NCI-H1092 (cell line): ENCODE measurements at places on chromosomes 13 and 19.
A peak's percentile ranks its signal among the peaks of the same experiment; 100 is the strongest.

DNA sequence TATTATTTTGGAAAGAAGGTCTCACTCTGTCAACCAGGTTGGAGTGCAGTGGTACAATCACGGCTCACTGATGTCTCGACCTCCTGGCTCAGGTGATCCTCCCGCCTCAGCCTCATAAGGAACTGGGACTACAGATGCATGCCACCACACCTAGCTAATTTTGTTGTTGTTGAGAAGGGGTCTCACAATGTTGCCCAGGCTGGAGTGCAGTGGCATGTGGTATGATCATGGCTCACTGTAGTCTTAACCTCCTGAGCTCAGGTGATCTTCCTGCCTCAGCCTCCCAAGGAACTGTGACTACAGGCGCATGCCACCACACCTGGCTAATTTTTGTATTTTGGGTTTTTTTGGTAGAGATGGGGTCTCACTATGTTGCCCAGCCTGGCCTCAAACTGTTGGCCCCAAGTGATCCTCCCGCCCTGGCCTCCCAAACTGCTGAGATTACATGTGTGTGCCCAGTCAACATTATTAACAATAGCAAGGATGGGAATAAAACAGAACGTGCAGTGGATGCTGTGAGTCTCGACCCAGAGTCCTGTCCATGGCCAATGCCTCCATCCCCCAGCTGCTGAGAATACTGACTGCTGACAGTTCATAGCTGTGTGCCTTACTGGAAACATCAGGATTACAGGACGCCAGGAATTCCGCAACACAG is 5.4 kb upstream of the MBD3L3 start:
- no peak for DNase-seq

- DNase-seq: no peak
Measured at GRCh38 chr19:9741476-9742171, 26.9 kb downstream of the ZNF846 start.

DNA sequence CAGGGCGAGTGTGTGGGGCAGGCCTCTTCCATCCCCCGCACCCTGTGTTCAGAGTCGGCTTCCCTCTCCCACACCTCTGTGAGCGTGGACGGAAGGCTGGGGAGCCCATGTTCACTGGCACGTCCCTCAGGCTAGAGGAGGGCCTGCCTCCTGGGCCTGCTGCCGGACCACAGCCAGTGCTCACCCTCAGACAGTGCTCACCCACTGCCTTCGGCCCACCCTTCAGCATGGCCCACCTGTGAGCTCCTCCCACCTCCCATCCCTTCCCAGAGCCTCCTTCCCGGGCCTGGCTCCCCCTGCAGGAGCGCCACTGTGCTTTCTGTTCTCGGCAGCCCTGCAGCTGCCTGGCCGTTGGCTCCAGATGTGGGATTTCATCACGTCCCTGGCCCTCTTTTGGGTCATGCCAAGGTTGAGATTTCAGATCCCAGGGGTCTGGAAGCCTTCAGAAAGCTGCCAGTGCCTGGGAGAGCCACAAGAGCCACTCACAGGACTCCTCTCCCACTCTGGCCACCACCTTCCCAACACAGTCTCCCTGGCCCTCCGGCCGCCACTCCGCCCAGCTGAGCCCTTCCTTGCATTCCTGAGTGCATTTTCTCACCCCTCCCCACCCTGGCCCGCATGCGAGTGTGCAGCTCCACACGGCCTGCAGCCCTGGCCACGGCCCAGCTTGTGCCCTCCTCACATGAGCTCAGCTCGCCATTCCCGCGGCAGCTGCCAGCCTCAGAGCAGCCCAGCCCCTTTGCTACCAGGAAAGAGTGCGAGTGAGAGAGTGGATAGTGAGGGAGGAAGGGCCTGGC is 25.3 kb downstream of the CAPN12 start:
- no peak for DNase-seq

DNA sequence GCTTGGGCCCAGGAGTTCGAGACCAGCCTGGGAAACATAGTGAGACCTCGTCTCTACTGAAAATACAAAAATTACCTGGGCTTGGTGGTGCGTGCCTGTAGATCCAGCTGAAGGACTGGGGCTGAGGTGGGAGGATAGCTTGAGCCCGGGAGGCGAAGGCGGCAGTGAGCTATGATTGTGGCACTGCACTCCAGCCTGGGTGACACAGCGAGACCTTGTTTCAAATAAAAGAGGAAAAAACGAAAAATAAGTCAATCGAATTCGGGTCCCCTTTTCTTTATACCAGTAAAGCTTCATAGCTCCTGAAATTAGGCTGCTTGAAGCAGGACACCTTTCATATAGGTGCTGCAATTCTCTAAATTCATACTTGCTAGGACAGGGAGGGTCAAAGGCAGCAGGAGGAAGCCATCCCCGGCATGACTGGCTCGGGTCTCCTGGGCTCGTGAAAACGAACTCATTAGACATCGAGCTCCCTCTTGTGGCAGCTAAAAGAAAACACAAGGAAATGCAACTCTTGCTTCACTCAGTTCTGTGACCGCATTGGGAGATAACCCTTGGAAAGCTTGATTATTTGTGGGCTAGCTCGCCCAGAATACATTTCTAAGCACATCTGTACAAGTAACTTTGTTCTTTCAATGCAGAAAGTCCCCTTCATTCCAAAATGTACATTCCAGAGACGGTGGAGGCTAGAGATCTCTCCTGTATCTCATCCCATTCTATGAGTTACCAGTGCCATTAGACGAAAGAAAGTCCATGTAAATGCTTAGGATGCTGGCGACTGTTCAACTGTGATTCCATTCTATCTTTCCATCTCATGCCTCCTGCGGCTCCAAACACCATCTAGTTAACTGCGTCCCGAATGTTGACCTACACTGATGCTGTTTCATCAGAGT is 16.8 kb downstream of the FPR2 start:
- peak; percentile 47 for DNase-seq

DNA sequence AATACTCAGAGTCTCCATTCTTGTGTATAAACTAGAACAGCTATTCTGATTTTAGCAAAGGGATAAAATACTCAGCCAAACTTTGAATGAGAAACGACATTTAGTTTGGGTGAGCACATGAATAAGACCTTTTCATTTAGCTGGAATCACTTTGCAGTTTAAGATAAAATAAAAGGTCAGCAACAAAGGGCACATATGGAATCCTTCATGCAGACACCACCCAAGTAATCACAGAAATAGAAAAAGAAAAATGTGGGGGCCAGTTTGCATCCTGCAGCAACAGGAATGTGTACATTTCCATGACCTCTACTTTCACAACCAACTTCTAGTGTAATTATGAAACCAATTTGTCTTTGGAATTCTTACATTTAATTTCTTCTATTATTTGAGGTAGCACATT is 1637.4 kb downstream of the PCDH9 start:
- no peak for DNase-seq

GRCh38 chr13:67829641-67830040 is 599.5 kb upstream of the PCDH9 start:
- DNase-seq: no peak
